T47D (cell line): ENCODE measurements at places on chromosomes 2 and 18.
A peak's percentile ranks its signal among the peaks of the same experiment; 100 is the strongest.

DNA sequence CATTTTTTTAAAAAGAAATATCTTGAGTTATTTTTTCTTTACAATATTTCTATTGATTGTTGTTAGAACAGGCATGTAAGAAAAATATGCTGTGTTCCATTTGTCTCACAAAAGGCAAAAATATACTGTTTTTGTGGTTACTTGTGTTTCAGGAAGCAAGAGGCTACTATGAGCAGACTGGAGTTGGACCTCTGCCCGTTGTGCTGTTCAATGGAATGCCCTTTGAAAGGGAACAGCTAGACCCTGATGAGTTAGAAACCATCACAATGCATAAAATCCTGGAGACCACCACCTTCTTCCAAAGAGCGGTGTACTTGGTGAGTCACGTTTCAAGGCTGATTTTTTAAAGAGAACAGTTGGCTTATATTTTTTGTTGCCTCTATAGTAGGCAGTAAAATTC is 54.7 kb downstream of the UGGT1 start:
- no peak for DNase-seq

GRCh38 chr2:233037078-233037477 is 4.6 kb downstream of the NEU2 start:
- no peak for DNase-seq

DNA sequence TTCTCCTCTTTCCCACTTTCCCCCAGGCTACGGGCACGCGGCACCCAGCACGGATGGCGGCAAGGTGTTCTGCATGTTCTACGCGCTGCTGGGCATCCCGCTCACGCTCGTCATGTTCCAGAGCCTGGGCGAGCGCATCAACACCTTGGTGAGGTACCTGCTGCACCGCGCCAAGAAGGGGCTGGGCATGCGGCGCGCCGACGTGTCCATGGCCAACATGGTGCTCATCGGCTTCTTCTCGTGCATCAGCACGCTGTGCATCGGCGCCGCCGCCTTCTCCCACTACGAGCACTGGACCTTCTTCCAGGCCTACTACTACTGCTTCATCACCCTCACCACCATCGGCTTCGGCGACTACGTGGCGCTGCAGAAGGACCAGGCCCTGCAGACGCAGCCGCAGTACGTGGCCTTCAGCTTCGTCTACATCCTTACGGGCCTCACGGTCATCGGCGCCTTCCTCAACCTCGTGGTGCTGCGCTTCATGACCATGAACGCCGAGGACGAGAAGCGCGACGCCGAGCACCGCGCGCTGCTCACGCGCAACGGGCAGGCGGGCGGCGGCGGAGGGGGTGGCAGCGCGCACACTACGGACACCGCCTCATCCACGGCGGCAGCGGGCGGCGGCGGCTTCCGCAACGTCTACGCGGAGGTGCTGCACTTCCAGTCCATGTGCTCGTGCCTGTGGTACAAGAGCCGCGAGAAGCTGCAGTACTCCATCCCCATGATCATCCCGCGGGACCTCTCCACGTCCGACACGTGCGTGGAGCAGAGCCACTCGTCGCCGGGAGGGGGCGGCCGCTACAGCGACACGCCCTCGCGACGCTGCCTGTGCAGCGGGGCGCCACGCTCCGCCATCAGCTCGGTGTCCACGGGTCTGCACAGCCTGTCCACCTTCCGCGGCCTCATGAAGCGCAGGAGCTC is 35.4 kb downstream of the KCNK3 start:
- no peak for DNase-seq

DNA sequence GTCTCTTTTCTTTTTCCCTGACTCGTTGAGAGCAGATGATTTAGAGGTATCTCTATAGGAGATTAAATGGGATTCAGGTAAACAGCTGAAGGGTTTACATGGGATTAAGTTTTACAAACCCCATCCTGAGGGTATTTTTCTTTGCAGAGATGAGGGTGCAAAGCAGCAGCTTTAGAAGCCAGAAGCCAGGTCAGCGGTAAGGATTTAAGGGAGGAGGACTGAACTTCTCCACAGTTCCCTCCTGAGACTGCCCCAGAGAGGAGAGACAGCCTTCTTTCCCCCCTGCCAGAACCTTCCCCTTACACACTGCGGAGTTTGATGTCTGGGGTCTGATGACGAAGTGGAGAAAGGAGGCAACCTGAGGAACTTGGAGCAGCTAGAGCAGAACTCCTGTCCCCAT is 220.1 kb downstream of the PRKCE start:
- no peak for DNase-seq

GRCh38 chr2:238930216-238930615 is 82.3 kb downstream of the TWIST2 start:
- DNase-seq = no peak

DNA sequence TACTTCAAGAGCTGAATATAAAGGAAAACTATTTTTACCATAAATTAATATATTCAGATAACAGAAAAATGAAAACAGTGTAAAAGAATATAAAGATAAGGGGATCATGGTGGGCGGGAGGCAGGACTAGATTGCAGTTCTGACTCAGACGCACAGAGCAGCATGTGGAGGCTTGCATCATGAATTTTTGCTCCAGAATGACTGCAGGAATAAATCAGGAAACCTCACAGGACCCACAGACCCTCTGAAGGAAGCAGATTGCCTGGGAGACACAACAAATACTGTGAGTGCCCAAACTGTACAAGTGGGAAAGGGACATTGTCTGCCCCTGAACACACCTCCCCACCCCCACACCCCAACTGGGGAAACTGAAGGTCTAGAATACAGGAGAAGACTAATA is 19.2 kb upstream of the SIGLEC15 start:
- no peak for DNase-seq

DNA sequence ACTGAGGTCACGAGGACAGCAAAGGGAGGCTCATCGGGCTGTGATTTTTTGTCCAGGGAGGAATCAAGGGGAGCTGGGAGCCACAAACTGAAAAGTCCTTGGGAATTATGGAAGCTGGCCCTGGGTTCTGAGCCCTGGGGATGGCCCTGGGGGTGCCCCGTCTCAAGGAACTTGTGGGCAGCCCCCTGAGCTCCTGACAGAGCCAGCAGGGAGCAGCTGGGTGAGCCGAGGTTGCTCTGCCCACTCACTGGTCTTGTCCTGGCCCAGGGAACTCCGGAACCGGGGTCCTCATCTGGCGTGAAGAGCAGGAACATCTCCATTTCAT is 61.3 kb upstream of the HDAC4 start:
- DNase-seq = no peak

DNA sequence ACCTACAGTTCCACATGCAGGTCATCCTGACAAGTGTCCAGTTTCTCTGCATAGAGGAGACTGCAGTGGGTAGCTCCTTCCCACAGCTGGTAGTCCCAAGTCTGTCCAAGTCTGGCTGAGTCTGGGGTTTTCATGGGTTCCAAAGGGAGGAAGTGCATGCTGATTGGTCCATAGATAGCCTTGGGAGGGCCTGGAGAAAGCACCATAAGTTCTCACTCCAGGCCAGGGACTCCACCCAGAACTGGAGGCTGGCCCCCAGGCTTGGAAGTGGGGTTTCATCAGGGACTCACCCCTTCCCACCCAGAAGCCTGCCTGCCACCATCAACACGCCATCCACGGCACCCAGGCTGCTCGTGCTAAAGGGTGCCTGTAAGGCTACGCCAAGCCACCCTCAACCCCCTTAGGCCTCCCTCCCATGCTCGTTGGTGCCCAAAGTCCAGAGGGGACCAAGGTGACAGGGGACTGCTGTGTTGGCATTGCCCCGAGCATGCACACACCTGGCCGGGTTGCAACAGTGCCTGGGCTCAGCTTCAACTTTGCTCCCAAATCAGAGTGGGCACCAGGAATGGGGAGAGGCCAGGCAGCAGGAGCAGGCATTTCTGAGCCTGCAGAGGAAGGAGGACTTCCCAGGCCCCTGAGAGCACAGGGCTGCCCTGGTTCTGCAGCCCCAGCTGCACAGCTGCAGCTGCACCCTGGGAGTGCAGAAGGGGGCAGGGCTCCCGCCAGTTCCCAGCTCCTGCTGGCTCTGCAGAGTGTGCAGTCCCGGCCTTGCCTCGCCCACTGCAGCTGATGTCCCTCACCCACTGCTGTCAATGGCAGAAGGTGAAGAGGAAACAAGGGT is 116.5 kb upstream of the MAP2 start:
- DNase-seq = no peak

DNA sequence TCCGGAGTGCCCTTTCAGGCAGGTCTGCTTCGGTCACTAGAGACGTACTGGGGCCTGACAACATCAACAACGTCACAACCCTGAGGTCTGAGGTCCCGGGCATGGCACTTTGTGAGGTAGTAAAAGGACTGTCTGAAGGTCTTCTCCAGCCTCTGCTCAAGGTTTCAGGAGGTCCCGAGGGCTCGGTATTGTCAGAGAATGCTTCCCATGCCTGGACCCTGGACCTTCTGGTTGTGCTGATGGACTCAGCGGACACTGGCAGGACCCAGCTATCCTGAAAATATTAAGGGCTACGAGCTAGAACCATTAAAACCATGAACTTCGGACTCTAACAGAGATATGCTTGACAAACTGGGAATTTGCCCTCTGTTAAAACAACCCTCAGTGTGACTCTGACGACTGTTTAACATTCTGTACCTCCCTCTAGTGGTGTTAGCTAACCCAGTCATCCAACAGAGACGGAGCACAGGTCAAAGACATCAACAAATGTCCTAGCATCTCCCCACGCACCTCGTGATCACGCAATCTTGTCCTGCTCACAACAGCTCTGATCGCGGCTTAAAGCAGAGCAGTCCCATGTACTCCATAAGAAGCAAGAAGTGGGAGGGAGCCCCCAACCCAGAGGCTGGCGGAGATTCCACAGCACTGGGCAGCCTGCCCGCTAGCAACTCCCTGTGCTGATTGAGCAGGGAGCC is 96.5 kb downstream of the CCDC93 start:
- peak; percentile 24 for DNase-seq

DNA sequence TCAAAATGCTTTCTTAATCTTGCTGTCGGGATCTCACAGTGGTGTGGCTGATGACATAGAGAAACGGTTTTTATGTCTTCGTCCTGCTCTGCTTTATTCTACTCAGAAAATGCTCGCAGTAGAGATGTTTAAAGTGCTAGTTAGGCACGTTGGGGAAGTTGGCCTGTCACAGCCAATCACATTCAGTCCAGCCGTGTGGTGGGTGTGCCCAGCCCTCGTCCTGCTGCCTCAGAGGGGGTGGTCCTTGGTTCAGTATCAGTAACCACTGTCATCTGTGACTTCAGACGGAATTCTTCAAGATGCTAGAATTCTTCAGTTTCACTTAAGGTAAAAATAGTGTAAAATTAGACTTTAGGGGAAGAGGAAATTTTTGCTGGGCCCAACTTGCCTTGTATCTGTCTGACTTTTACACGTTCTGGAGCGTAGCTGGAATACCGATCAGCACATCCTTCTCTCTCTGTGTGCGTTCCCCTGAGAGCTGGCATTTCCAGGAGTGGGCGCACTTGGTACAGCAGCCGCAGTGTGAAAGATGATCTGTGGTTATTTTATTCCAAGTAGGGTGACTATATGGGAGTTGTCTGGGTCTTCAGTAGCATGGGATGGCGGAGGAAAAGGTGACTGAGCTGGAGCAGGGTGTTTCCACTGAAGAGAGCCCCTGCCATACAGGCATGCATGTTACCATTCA is 18.5 kb downstream of the TRAF3IP1 start:
- DNase-seq = no peak

GRCh38 chr2:105375001-105375561 is 23.8 kb downstream of the FHL2 start:
- DNase-seq = no peak

DNA sequence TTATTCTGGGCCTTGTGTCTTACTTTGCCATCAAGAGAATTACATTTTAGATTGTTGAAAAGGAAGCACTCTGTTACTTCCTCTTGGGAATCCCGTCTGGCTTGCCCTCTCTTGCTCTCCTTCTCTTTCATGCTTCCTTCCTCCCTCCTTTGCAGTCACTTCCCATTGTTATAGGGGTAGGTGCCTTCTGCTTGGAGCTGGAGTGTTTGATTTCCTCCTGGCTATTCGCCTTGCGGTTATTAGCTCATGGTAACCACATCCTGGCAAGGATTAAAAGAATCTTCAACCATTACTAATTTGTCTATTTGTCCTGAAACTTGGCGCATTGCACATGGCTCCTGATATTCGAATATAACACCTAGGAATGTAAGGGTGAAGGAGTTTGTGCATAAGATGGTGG is 115.0 kb downstream of the CERS6 start:
- DNase-seq = no peak

GRCh38 chr18:76357174-76357573 is 137.9 kb downstream of the ZNF516 start:
- DNase-seq = no peak

GRCh38 chr2:201347138-201347537 is 10.0 kb downstream of the FLACC1 start:
- no peak for DNase-seq

DNA sequence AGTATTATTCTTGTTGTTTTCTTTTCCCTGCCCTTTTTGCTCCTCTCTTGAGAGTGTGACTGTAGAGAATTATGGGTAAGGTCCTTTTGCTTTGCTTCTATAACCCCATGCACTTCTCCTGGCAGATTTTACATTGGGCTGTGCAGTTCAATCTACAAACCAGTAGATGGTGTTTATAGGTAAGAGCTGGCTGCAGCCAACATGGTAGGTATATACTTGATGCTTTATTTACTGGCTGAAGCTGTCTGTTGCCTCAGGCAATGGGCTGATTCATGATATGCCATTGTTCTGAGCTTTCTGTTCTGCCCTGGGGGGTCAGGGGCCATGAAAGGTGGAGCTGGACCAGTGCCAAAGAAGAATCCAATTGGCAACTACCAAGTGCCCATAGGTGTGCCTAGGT is 48.3 kb upstream of the MYL1 start:
- peak; percentile 39 for DNase-seq

GRCh38 chr2:135586148-135586547 is 54.9 kb downstream of the R3HDM1 start:
- DNase-seq = no peak

DNA sequence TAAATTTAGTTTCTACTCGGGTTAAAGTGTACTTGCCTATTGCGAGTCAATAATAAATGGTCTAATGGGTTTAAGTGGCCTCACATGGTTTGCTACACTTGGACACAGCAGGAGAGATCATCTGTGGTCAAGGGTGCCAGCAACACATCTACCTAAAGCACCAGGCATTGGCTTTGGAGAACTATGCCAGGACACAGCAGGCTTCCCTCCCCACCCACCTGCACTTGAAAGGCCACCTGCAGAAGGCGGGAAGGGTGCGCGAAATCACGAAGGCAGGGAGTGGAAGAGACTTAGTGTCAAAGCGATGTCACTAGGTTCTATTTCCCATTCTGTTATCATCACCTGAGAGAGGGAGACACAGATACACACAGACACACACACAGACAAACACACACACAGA is 44.5 kb downstream of the MYT1L start:
- no peak for DNase-seq

DNA sequence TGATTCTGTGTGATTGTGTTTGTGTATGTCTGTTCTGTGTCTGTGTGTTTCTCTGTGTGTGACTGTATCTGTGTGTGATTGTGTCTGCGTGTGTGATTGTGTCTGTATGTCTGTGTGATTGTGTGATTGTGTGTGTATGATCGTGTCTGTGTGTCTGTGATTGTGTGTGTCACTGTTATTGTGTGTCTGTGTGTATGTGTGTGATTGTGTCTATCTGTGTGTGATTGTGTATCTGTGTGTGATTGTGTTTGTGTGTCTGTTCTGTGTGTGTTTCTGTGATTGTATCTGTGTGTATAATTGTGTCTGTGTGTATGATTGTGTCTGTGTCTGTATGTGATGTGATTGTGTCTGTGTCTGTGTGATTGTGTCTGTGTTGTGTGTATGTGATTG is 11.7 kb upstream of the KLHL30 start:
- no peak for DNase-seq
